Effector memory CD4-positive, alpha-beta T cell (primary cell): ENCODE measurements at places on chromosomes 6 and 20.

DNA sequence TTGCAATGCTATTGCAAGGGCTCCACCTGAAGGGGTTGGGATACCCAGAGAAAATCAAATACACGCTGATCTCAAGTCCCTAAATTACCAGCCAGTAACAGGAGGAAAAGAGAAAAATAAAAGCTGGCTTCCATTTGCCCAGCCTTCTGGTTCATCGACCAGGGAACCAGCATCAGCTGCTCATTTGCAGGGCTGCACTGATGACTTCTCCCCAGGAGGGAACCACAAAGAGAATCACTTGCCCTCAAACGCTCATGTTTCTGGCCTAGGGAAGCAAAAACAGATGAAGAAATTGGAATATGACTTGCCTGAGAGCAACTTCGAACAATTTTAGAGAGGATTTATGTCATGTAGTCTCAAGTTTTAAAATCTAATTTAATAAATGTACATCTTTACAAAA, 119.7 kb downstream of the SH3BGRL2 start:
- no peak for DNase-seq

DNA sequence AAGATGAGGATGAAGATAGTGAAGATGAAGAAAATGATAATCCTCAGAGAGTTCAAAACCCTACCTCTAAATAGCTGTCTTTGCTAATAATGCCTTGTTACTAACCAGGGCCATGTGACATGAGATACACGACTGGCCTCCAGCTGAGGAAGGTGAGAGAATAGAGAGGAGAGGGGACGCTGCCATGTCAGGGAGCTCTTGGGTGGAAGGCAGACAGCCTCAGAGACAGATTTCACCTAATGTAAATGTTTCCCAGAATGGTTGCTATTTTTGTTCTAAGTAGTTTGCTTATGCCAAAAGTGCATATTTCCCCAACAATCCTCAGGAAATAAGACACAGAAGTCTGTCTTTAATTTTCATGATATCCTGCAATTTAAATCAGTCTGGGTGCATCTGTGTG, 138.4 kb downstream of the ELOVL4 start:
- DNase-seq: no peak

GRCh38 chr6:38974389-38975151, 74.0 kb upstream of the GLP1R start:
- DNase-seq: no peak

- no peak for DNase-seq
These were observed 336.2 kb downstream of the ZFAND3 start for GRCh38 chr6:38155621-38156204.

DNA sequence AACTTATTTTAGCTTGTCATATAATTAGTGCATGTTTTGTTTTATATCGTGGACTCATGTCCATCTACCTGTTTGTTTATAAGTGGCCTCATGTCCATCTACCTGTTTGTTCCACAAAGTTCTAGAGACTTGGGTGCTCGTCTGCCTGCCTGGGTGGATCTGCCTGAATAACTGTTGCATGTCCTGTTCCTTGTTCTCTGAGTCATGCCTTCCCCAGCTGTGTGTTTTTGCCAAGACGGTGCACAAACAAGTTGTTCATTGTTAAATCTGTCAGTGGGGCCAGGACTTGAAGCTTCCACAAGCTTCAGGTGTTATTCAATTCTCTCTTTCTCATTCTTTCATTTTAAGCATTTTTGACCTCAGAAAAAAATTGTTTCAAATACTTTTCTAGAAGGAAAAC, 358.0 kb upstream of the CITED2 start:
- no peak for DNase-seq

DNA sequence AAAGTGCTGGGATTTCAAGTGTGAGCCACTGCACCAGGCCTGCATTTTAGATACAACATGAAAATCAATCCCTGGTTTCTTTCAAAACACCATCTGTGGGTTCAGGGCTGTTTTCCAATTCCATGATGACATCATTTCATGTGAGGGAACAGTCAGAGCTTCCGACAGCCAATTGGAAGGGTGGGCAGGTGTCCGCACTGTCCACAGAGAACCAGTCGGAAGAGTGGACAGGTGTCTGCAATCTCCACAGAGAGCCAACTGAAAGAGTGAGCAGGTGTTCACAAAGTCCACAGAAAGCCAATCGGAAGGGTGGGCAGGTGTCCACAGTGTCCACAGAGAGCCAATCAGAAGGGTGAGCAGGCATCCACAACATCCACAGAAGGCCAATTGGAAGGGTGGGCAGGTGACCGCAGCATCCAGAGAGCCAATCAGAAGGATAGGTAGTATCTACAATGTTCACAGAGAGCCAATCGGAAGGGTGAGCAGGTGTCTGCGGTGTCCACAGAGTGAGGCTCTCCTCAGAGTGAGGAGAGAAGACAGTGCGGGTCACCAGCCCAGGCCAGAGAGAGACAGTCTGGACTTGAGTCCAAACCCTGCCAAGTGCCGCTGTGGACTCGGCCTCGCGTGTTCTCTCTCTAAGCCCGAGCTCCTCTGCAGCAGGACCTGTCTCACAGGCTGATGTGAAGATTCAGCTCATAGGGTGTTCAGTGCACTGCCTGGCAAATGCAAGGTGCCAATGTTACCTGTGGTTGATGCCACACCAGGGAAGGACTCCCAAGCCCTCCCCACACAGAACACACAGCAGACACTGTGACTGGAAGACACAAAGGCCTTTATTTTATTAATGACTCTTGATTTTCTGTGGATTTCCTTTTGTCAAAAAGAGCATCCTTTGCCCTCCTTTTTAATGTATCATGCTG, 57.3 kb downstream of the DLL1 start:
- DNase-seq: no peak

- DNase-seq: no peak
These were observed 57.5 kb downstream of the RIN2 start for GRCh38 chr20:19815553-19815991.

DNA sequence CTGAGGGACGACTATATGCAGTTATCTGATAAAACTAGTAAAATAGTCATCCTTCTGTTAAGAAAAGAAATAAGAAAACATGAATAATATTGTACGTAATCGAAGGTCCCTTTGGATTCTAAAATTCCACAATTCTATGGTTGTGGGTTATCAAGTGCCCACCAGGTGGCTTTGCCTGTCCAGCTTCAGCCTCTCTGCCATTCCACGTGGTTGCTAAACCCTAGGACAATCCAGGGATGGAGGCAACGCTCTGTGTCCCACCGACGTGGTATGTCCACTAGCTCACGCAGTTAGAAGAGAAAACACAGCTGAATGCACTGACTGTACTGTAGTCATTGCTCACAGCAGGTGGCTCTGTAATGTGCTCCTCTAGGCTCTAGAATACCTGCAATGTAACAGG, 349.3 kb downstream of the FARS2 start:
- no peak for DNase-seq

DNA sequence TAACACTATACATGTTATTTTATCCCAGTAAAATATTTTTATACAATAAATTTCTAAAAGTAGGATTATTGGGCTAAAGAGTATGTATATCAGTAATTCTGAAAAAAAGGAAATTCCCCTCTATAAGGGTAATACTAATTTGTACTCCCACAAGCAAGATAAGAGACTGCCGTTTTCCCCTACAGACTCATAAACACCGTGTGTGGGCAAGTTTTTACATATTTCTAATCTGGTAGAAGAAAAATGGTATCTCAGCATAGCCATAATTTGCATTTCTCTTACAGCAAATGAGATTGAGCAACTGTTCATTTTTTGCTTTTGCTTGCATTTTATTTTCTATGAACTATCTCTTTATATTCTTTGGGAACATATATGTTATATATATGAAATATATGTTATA, 26.0 kb upstream of the MYMX start:
- no peak for DNase-seq

DNA sequence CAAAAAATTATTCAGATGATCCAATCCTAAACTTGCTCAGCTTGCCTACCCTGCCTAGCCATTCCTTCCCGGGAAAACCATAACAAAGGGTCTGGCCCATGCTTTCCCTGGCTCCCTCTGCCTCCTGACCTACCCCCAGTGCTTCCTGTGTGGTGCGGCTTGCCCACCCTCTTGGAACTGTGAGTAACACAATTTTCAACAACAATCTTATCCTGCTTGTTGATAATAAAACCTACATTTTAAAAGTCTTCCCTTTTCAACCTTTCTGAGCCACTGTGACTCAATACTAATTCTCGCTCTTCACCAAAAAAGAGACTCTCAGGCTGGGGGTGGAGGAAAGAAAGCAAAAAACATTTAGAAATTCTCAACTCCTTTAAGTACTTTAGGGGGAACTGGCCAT, 18.0 kb downstream of the EXOC2 start:
- no peak for DNase-seq

DNA sequence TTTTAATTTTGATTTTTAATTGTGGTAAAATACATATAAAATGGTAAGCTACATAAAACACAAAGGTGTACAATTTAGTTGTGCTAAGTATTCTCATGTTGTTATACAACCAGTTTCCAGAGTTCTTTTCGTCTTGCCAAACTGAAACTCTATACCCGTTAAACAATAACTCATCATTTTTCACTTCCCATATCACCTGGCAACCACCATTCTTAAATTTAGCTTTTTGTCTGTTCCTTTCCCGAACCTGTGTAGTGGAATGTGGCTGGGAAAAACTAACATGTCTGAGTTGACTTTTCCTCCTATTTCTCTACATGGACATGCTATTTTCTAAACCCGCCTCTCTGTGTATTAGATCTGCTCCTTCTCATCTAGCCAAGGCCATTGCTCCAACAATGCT, 27.6 kb downstream of the RPRD1B start:
- no peak for DNase-seq

DNA sequence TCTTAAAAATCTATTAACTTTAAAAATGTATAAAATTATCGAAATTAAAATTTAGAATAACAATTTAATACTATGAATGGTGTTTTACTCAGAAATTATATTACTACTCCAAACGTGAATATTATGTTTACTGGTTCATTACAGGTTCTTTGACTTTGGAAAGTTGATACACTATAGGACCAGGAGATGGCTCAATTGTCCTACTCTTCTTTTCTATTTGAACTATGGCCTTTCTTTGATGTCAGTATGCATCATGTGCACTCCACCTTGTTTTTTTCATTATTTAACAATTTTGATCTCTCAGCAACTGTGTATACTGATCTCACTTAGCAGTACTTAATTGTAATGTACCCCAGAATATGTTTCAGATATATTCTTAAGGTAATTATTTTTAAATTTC, 391.5 kb upstream of the MANEA start:
- no peak for DNase-seq

DNA sequence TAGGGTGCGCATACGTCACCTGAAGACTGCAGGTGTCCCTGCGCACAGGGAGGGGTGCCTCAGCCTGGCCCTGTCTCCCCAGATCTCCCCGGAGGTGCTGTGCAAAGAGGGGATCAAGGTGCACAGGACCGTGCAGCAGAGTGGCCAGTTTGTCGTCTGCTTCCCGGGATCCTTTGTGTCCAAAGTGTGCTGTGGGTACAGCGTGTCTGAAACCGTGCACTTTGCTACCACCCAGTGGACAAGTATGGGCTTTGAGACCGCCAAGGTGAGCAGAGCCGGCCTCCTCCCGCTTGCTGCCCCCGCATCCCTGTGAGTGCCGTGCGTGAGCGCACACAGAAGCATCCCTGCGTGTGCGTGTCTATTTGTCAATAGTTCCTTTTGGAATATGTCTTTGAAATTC, 150.7 kb downstream of the DTNBP1 start:
- DNase-seq: no peak

- no peak for DNase-seq
These were observed 71.3 kb downstream of the SULF2 start for GRCh38 chr20:47713878-47714450.

- DNase-seq: no peak
These were observed 13.1 kb downstream of the FAM184A start for GRCh38 chr6:119065382-119065781.

GRCh38 chr20:23138226-23138625, 52.1 kb upstream of the CD93 start:
- no peak for DNase-seq

DNA sequence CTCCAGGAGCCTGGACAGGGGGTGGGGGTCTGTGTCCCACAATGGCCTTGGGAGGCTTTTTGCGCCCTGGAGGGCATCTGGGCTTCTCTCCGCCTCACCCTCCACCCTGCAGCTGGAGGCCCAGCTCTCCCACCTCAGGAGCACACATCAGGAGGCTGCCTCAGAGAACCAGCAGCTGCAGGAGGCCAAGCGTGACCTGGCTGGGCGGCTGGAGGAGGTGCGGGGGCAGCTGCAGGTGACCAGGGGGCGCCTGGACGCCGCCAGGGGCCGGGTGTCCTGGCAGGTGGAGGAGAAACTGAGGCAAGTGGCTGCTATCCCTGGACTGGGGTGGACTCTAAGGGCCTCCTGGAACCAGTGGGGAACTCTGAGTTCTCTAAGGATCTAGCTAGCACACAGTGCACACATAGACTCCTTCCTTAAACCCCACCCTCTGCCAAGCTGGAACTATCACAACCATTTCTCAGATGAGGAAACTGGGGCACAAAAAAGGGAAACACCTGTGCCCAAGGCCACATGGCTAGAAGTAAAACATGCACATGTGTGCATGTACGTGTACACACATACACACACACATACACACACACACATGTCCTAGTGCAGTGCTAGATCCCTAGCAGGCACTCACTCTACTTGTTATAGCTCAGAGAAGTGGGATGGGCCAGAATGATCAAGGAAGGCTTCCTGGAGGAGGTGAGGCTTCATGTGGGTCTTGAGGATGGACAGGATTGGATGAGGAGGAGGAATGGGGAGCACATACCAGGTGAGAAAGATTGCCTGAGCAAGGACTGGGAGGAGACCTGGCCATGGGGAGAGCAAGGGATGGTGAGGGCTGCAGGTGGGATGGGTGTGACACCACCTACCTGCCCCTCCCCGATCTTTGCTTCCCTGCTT, 22.9 kb downstream of the RAB44 start:
- no peak for DNase-seq

- DNase-seq: no peak
These were observed 9.0 kb upstream of the HDAC2 start for GRCh38 chr6:113979937-113980336.

- no peak for DNase-seq
These were observed 44.1 kb upstream of the ID1 start for GRCh38 chr20:31560746-31561598.

DNA sequence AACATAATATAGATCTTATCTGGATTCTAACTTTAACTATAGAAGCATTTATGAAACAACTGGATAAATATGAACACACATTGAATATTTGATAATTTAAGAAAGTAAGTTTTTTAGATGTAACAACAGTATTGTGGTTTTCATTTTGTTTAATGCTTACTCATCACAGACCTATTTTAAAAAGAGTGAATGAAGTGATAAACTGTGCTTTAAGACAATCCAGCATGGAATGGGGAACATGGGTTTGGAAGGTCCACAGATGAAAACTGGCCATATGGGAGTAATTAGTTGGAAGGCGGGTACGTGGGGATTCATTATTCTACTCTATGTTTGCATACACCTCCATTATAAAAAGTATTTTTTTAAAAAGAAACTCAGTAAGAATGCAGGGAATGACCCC, 21.2 kb downstream of the EPB41L2 start:
- DNase-seq: no peak

- no peak for DNase-seq
These were observed 169.1 kb upstream of the CDYL start for GRCh38 chr6:4606821-4607704.

- no peak for DNase-seq
These were observed 134.1 kb downstream of the RFPL4B start for GRCh38 chr6:112481211-112481610.
